ENCODE measurements at places on chromosomes 1 and 21.

- no peak for DNase-seq
Measured at GRCh38 chr1:20840731-20841130, 53.6 kb upstream of the HP1BP3 start.

- DNase-seq = no peak
Measured at GRCh38 chr1:88216441-88216840, 467.6 kb upstream of the PKN2 start.

GRCh38 chr1:119556423-119556822, 49.4 kb downstream of the HSD3B1 start:
- no peak for DNase-seq

GRCh38 chr1:187655104-187655503, 826.4 kb downstream of the PLA2G4A start:
- no peak for DNase-seq

DNA sequence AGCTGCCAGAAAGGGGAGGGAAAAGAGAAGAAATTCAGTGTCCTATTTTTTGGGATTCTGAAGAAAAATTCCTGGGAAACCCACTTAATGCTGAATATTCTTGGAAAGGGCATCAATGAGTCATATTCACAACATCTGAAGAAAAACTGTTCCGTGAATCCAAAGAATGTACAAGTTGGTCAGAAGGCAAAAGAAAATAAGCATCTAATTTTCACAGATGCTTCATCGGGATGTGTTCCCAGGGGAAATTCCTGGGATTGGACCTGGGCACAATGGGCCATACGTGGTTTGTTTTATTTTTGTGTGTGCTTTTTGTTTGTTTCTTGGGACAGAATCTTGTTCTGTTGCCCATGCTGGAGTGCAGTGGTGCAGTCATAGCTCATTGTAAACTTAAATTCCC, 112.2 kb downstream of the MAP3K21 start:
- no peak for DNase-seq

DNA sequence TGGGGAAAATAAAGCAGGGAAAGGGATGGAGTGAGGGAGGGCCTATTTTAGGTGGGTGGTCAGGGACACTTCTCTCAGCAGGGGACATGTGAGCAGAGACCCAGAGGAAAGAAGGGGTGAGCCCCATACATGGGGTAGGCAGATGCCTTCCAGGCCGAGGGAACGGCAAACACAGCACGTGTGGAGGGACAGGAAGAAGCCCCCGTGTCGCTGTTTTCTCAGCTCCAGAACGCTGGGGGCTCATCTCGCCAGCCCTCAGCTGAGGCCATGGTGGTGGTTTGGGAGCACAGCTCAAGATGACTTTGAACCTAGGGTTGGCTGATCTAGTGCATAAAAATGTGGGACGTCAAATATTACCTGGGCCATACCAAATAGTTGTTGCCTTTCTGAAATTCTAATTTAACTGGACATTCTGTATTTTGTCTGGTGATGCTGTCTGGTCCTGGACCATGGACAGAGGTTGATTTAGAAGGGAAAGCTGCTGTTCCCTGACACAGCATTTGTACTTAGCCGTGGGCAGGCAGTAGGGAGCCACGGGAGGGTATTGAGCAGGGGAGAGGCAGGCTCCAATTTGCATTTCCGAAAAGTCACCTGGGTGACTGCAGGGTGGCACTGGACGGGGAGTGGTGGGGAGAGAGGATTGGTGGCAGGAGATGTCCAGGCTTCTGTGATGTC, 53.1 kb upstream of the RUNX3 start:
- no peak for DNase-seq

GRCh38 chr1:10776190-10776905, 20.1 kb downstream of the CASZ1 start:
- no peak for DNase-seq

GRCh38 chr1:209531006-209531405, 52.5 kb upstream of the CAMK1G start:
- no peak for DNase-seq

DNA sequence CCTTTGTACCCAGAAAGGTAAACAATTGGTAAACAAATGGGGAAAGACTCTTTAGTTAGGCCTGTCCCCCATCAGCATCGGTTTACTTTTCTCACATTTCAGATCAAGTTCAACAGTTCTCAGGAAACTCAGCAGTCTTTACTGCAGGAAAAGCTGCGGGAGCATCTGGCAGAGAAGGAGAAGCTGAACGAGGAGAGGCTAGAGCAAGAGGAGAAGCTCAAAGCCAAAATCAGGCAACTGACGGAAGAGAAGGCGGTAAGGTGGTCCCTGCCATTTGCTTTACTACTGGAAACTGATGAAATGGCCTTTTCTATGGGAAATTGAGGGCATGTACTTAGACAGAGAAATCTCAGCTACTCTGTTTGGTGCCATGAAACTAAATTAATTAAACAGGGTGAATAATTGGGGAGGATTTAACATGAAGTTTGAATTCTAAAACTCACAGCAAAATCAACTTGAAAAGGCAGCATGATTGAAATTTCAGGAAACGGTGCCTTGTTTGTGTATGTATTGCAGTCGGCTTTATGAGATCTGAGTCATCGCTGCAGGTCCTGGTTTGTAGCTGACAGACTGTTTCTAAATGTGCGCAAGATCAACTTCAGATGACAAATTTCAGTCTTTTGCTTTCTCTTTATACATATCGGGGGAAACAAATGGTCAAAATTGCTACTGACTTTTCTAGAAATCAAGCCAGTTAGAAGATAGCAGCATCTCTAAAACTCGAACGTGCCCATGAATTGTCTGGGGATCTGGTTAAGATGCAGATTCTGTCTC, 67.9 kb upstream of the EFHD2 start:
- no peak for DNase-seq

GRCh38 chr1:167273027-167273800, 52.5 kb downstream of the POU2F1 start:
- DNase-seq = no peak

GRCh38 chr1:154479764-154480421, 22.1 kb upstream of the TDRD10 start:
- no peak for DNase-seq

- DNase-seq = no peak
Measured at GRCh38 chr1:54429838-54430237, 23.6 kb upstream of the SSBP3 start.

DNA sequence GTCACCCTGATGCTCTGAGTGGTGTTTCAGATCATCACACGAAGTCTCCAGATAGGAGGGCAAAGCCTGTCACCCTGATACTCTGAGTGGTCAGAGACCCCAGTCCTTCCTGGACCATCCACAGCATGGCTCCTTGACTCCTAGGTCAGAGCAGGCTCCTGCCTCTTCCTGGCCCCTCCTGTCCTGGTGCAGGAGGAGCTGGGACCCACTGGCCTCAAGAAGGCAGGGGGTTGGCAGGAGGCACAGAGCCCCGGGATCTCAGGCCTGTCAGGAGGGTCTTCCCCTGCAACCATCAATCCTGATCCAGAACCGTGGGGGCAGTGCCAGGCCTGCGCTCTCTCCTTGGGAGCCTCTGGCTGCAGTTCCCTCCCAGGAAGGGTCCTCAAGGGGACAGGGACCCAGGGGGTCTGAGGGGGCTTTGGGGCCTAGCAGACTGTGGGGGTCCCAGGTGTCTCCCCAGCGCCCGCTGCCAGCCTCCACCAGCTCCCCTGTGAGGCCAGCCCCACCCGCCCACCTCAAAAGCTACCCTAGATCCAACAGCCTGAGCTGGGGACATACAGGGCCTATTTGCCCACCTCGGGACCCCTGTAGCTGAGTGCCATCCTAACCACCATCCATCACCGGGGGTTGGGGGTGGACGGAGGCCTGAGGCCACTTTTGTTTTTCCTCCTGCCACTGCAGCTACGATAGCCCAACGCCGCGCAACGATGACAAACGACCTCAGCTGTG, 27.5 kb downstream of the COL6A1 start:
- DNase-seq = no peak

DNA sequence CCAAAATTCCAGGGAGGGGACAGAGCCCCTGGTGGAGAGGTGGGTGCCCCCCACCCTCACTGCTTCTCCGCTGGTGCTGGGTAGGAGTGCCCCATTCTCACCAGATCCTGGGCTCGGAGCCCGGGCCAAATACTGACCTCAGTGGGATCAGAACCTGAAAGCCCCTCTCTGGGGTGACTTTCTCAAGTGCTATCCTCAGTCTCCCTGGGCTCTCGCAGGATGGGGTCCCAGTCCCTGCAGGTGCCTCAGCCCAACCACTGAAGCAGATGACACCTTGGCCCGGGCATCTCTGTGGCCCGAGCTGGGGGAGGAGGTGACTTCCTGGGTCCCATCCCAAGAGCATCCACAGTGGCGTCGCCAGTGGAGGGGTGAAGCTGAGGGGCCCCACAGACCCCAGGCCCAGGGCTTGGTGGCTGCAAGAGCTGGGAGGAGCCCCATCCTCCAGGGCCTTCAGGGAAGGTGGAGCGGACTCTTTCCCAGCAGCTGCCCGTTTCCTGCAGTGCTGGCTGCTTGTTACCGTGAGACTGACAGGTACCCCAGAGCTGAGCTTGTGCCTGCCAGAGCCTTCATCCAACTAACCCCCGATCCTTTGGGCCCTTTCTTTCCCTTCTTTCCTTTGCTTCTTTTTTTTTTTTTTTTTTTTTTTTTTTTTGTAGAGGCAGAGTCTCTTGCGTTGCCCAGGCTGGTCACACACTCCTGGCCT, 3.9 kb upstream of the FNDC10 start:
- DNase-seq = no peak

DNA sequence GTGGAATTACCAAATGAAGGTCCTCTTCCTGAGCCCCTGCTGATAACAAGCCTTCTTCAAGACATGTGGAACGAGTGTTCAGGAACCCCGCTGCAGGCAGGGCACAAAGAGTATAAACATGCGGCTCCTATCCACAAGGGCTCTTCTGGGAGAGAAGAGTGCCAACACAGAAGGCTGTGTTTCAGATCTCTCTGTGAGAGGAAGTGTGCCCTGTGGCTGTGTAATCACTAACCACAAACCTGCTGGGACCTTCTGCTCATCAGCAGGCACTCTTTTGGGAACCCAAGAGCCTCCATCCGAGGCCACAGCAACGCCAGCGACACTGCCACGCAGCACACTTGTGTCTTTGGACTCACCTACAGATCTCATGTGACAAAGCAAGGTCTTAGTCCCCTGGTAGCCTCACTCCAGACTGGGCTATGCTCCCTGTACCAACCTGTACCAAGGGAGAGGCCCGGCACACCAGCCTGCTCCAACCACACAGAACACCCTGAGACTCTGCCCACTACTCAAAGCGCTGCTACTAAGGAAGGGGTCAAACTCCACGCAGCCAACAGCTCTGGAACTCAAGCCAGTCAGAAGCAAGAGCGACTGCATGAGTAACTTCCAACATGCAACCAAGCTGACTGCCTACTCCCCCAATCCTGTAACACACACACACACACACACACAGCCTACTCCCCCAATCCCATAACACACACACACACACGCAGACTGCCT, 7.8 kb downstream of the PTTG1IP start:
- no peak for DNase-seq

GRCh38 chr1:218845589-218845988, 328.1 kb upstream of the LYPLAL1 start:
- no peak for DNase-seq

DNA sequence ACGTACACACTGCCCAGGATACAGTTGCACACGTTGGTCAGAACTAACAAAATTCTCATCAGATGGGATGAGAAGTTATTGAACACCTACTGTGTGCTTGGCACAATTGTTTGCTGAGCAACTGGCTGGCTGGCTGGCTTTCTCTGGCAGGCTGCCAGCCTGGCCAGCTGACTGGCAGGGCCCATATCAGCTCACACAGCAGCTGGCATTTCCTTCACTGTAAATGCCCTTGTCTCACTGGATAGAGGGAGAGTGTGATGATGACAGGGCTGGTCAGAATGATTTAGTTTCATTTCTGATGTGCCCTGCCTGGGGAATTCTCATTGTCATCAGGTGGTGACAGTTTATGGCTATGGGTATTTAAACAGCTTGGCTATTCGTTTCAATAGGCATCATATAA, 15.8 kb downstream of the CAMK2N1 start:
- no peak for DNase-seq

- DNase-seq = no peak
Measured at GRCh38 chr1:172085317-172085716, 244.0 kb downstream of the DNM3 start.

DNA sequence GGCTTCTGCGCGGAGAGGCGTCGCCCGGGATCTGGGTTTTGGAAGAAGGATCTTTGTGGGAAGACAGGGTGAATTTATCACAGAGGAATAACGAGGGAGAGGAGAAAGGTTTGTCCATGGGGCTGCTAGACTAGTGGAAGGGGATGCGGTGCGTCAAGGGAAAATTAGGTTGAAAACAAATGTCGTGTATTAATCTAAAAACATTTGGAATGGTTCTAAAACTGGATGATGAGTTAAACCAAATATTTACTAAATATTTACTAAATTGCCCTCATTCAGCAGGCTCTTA, 647 bp downstream of the RO60 start:
- DNase-seq = no peak

GRCh38 chr1:74791491-74791890, 58.5 kb downstream of the TYW3 start:
- DNase-seq = no peak

- no peak for DNase-seq
Measured at GRCh38 chr1:221448585-221449175, 293.2 kb downstream of the DUSP10 start.

DNA sequence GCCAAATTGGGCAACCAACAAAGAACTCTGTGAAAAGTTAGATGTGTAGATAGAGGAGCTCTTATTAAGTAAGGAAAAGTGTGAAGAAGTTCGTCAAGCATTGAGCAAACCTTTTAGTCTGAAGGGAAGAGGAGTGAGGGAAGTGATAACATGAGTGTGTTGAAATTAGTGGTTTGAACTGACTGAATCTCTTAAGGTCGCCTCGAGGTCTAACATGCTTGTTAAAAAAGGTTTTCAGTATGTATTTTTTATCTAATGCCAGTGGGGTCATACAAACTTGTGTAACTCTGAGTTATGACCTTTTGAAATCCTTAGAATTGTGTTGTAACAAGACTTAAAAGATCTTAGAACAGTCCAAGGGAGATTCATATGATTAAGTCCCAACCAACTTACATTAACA, 34.1 kb downstream of the SOAT1 start:
- no peak for DNase-seq

All from mesenteric fat pad (tissue), 1 donor.